ENCODE measurements at places on chromosomes 16 and 17. TPM values are rescaled to one million over a fixed set of nuclear protein-coding genes. Genes with fewer than 3 reads are reported as not detected.

GRCh38 chr17:10261098-10261497 lies 62.7 kb upstream of the GAS7 start:
- DNase-seq, result no peak

GRCh38 chr17:38330941-38331411 lies 12.8 kb downstream of the GPR179 start:
- no peak for DNase-seq

DNA sequence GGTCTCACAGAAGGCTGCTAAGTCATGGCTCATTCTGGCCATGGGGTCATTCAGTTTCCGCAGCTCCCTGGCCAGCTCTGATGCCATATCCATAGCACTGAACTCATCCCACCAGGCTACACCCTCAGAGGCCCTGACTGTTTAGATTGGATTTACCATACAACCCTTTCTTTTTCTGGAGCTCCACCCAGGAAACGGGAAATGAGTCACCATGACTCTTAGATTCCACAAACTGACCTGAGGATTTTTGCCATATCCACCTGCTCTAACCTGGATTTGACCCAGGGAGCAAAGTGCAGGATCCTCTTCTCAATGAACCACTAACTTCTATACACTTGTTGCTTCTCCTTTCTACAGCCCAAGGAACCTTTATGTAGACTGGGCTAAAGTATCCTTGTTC lies 20.3 kb upstream of the CALB2 start:
- no peak for DNase-seq

DNA sequence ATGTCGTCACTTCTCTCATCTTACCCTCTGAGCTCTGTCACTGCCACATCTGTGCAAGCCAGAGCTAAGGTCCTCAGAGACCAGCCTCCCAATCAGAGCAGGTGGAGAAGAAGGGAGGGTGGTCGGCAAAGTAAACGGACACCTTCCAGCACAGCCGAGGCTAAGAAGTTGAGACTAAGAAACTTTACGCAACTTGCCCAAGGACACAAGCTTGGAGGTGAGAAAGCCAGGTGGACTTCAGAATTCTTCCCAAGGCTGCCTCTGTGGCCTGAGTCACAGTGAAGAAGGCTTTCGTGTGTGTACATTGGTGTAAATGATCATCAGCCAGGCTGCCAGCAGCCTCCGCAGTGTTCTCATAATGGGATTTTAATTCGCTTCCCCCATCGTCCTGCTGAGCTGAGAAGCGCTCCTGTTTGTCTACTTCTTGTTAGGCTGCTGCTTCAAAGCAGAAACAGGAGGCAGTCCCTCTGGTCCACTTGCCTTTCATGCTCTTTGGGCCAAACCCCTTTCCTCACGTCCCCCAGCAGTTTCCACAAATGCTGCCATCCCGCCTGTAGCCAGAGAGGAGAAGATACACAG lies 125.0 kb upstream of the RPL38 start:
- no peak for DNase-seq

DNA sequence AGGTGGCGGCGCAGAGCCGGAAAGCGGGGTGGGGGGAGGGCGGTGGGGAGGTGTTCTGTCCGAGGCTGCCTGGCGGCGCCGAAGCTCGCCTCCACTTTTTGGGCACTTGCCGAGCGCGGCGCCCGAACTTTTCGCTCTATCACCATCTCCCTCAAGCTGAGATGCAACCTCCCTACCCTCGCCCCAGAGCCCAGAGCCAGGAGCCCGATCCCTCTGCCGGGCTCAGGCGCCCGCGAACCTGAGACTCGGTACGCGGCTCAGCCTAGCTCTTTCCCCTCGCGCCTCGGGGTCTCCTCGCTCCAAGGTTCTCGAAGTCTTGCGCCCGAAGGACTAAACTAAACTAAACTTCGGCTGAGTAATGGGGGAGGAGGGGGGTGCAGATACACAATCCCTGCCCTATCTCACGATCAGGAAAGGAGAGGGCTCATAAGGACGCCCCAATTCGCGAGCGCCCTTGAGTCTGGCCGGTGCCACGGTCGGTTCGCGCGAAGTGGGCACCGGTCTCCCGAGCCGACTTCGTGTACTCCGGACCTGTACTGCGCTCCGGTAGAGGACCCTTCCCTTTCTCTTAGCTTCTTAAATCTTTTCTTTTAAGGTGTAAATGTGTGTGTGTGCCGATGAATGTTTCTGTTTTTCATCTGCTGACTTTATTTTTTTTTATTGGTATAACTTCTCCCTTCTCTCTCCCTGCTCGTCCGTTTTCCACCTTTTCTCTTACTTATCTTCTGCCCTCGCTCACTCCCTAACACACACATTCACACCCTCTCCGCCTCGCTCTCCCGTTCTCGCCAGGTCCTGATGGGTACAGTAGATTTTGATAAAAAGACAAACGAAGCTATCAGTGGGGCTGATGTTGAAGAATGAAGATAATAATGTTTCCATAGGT lies 1.9 kb upstream of the SALL1 start:
- peak; percentile 17 for DNase-seq

DNA sequence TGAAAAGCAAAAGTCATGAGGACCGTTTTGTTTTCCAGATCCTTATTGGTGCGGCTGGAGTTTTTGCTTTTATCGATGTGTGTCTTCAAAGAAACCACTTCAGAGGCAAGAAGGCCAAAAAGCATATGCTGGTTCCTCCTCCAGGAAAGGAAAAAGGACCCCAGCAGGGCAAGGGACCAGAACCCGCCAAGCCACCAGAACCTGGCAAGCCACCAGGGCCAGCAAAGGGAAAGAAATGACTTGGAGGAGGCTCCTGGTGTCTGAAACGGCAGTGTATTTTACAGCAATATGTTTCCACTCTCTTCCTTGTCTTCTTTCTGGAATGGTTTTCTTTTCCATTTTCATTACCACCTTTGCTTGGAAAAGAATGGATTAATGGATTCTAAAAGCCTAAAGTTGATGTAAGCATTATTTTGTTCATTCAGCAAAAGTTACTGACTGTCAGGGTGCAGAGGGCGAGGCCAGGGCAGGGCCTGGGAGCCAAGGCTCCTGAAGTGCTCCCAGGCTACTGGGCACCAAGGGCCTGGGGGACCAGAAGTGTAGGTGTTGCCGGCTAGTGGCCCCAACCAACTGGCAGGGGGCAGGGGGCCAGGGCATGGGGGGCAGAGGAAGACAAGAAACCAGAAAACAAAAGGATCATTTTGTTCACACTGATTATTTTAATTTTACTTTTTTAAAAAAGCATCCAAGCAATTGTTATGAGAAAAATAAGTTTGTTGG lies 8.8 kb downstream of the CMTM2 start:
- no peak for DNase-seq

- no peak for DNase-seq
These were observed 5.0 kb downstream of the SOCS1 start for GRCh38 chr16:11250786-11251524.

GRCh38 chr17:77322514-77323412 lies 182.0 kb downstream of the SEC14L1 start:
- no peak for DNase-seq

DNA sequence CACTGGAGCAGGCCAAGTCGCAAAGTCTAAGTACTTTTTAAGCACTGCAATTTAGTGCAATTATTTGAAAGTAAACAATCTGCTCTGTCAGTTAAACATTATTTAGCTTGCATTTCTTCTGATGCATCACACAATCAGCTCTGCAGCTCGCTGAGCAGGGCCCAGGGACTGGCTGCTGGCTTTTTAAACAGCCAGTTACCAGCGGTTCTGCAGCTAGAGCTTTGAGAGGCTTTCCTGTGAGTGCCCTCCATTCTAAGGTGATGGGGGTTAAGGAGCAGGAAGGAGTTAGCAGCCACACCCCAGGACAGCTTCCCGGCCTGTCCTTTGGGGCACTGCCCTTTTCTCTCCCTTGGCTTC lies 154.3 kb downstream of the SALL1 start:
- no peak for DNase-seq

DNA sequence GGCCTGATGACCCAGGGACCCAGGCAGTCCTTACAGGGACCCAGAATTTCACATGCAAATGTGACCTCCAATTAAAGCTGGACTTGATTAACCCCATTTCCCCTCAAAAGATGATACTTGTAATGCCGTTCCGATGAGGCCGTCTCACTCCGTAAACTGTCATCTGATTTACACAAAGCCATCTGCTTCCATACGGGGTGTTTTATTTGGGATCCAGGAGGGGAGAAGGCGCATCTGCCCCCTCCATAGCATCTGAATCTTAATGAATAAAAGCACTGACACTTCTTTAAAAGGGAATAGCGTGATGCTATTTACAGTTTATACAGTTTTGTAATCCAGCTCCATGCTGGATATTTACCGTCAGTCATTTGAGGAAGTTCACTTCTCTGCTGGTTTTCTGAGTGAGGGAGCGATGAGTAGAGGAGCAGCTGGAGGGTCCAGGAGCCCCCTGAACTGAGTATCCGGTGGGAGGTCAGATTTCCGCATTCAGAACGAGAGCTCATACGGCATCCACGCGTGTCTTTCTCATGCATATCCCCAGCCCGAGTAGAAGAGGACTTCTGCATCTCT lies 452.7 kb downstream of the WWOX start:
- DNase-seq, result no peak

DNA sequence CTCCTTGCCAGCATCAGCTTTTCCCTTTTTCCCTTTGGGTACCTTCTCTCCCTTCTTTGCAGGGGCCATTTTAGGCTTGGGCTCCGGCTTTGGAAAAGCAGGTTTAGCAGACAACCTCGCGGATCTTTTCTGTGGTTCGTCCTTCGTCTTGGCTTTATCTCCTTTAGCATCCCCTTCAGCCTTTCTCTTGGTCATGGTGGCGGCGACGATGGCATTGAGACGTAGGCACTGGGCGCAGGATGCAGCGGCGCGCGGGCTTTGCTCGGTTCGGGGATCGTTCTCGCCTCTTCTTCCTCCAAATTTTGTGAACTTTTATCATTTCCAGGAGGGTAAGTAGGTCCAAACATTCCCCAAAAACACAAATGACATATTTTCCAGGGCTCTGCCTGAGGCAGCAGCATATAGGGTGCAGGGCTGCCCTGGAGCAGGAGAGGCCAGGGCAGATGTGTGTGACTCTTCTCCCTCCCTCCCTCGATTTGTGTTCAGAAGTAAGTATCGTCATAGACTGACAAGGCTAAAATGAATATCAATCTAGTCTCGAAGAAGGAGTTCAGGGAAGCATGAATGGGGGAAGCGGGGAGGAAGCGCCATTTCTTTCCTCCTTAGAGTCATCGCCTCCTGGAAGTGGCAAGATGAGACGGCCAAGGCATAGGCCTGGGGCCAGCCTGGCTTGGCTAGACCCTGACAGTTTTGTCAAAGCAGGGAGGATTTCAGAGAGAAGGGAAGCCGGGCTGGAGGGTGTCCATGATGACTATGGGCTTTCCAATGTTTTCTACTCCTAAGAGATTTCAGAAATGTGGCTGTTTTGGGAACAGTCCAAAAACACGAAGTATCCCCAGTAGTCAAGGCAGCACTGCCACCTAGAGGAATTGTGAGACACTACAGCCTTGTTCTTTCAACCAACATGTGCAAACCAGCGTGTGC lies 13.2 kb downstream of the CHCT1 start:
- peak; percentile 57 for DNase-seq

DNA sequence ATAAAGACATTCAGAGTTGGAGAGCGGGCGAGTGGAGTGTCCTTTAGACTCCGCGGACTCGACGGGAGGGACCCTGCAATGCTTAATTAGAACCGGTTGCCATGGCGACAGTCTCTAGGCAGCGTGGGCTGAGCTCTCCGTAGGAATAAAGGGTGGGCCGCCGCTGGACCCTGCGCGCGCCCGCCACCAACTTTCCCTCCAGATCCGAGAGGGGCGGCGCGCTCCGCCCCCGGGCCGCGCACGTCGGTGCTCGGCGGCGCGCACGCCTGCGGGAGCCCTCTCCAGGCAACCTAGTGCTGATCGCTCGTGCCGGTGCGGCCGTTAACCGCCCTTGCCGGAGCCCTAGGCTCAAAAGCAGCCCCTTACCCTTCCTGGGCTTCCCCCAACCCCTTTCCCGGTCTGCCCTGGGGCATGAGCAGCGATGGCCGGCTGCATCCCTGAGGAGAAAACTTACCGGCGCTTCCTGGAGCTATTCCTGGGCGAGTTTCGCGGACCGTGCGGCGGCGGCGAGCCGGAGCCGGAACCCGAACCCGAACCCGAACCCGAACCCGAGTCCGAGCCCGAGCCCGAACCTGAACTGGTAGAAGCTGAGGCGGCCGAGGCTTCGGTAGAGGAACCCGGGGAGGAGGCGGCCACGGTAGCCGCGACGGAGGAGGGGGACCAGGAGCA lies at the start of gene PPM1E:
TSS of gene PPM1E (plus strand) at position 278 of the 669 bp plus-strand sequence.
- DNase-seq, result peak; percentile 91

GRCh38 chr16:1433263-1433560 lies 2.3 kb downstream of the PERCC1 start:
- DNase-seq, result no peak

GRCh38 chr16:4071686-4072561 lies 44.3 kb downstream of the ADCY9 start:
- no peak for DNase-seq

- no peak for DNase-seq
These were observed 13.7 kb upstream of the CSNK1D start for GRCh38 chr17:82287013-82287867.

DNA sequence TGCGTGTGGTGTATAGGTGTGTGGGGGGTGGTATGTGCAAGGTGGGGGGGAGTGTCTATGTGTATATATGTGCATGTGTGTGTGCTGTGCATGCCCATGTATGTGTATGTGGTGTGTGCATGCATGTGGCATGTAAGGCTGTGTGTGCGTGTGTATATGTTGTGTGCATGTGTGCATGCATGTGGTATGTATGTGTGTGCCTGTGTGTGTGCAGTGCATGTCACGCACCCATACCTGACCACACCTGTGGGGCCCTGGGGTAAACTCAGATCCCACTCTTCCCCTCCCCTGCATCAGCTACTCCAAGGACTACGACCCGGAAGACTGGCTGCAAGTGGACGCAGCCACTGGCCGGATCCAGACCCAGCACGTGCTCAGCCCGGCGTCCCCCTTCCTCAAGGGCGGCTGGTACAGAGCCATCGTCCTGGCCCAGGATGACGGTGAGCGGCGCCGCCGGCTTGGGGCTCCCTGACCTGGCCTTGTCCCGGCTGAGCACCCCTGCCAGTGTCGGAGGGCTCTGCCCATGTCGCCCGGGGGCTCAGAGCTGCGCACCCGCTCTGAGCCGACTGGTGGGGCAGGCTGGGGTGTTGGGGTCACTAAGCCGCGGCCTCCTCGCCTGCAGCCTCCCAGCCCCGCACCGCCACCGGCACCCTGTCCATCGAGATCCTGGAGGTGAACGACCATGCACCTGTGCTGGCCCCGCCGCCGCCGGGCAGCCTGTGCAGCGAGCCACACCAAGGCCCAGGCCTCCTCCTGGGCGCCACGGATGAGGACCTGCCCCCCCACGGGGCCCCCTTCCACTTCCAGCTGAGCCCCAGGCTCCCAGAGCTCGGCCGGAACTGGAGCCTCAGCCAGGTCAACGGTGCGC lies 9.1 kb downstream of the SLC22A31 start:
- DNase-seq, result no peak

- no peak for DNase-seq
These were observed 32.1 kb downstream of the ANKRD40 start for GRCh38 chr17:50675627-50676026.

Gene ATMIN
- total RNA-seq, result 51.4 TPM

Gene TP53TG3E
- total RNA-seq, result not detected

Gene NXPH3
- total RNA-seq, result 1.1 TPM

Gene USB1
- total RNA-seq, result 77.5 TPM

Gene KRTAP16-1
- total RNA-seq, result not detected

Gene OR4D1
- total RNA-seq, result not detected
